ENCODE measurements at places on chromosomes 13 and 19. TPM values are rescaled to one million over a fixed set of nuclear protein-coding genes. Genes with fewer than 3 reads are reported as not detected.

NLRP5 gene
- total RNA-seq = not detected

DGKH gene
- 16.2 TPM for total RNA-seq

LRG1 gene
- total RNA-seq = 0.35 TPM

PLK5 gene
- total RNA-seq = not detected

KASH5 gene
- total RNA-seq = 0.96 TPM

PSG3 gene
- not detected for total RNA-seq

IZUMO4 gene
- total RNA-seq = 15.2 TPM

C19orf44 gene
- 2.9 TPM for total RNA-seq
